Ureter (tissue), 1 donor: ENCODE measurements at places on chromosomes 7 and 10. TPM values are rescaled to one million over a fixed set of nuclear protein-coding genes. Genes with fewer than 3 reads are reported as not detected.

Gene AS3MT
- 0.29 TPM for total RNA-seq

Gene CRYGN
- not detected for total RNA-seq

Gene LIPF
- not detected for total RNA-seq

Gene HIP1
- 31.6 TPM for total RNA-seq

Gene NHLRC2
- total RNA-seq = 47.8 TPM

Gene IDI2
- total RNA-seq = not detected

Gene SAMD8
- 26.0 TPM for total RNA-seq

DNA sequence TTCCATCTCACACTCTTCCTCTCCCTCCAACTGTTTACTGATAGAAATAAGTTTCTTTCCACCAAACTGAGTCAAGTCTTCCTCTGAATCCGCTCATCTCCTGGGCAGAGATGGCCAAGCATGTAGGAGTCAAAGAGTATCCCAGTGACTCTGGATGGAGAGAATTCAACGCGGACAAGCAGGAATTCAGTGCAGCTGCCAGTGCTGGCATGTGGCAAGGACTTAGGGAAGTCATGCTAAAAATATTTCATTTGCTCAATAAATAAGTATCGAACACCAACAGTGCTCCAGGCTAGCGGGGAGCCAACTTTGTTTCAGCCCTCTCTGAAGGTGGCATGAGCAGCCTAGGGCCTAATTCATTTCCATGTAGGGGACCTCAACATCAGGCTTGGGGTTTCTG is 351.6 kb upstream of the ZMIZ1 start:
- no peak for DNase-seq

- DNase-seq = no peak
Measured at GRCh38 chr10:83367036-83367435, 772.3 kb upstream of the GHITM start.

DNA sequence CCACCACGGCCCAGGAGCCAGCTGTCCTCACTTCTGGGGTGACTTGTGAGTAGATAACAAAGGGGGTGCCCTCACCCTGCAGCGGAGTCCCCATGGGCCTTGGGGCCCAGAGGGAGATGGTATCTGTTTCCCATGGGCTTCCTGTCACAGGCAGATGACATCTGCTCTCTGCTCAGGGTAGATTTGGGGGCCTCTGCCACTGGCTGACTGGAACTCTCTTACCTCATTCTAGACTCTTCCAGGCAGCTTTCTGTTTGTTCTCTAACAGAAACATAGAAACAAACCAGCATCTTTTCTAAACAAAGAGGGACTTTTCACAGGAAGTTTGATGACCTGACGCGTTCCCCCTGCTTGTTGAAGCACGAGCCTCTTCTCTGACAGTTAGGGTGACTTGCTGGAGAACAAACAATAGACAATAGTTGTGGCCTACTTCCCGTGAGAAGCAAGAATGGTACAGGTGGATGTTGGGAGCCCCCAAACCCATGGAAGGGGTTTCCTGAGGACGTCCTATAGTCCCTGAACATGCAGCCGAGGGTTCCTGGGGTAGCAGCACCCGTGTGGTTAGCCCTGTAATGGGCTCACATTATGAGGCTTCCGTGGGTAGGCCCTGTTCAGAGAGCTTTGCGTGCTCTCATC is 61.6 kb downstream of the GRK5 start:
- DNase-seq = no peak

DNA sequence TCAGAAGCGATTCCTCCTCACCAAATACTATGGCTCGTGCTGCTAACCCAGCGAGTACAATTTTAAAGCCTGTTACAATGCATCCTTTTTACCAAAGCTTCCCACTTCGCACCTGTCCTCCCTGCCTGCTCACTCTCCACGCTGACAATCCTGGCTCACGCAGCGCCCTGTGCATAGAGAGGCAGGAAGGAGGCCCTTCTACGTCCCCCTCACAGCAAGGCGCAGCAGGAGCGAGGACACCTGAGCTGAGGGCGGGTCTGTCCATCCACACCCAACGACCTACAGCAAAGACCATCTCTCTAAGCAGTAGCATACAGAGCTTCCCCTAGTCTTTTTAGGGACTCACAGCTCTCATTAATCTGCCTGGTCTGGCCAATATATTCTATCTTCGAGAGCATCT is 46.0 kb downstream of the MKI67 start:
- DNase-seq = no peak

- no peak for DNase-seq
Measured at GRCh38 chr10:35372329-35372728, 36.0 kb downstream of the CCNY start.

DNA sequence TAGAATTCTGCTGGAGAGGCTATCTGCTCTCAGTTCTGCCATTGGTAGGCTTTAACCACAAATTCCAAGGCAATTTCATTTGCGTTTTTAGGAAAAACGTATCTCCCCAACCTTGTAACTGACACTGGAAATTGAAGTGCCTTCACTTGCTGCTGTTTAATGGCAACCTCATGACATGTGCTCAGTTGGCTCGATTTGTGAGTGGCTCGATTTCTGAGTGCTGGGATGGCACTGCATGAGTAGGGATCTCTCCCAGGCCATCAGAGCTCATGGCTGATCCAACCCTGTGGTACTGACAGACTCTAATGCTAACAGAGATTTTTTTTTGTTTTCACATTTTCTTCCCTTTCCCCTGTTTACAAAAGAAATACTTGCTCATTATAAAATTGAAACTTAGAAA is 56.0 kb downstream of the SUFU start:
- DNase-seq = no peak

GRCh38 chr7:47078241-47078640 is 503.7 kb downstream of the TNS3 start:
- DNase-seq = no peak

- DNase-seq = no peak
Measured at GRCh38 chr10:124510759-124511158, 49.1 kb downstream of the LHPP start.

DNA sequence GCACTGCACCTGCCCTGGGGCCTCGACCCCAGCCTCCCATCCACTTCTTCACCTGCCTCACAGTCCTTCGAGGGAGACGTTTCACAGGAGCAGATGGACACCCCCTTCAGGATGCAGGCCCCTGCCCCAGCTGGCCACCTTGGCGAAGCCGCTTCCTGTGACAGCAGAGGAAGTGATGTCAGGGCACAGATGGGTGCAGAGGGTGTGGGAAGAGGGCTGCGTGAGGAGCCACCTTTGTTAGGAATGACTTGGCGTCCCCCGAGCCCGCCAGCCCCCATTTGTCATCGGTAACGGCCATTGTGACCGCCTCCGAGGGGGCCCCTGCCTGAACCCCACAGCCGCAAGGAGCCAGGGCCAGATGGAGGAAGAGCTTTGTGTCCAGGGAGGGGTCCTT is 47.4 kb upstream of the SLC29A3 start:
- DNase-seq = no peak

GRCh38 chr10:111246814-111247452 is 170.1 kb downstream of the ADRA2A start:
- no peak for DNase-seq

- no peak for DNase-seq
Measured at GRCh38 chr10:123748711-123749110, 82.6 kb downstream of the GPR26 start.

DNA sequence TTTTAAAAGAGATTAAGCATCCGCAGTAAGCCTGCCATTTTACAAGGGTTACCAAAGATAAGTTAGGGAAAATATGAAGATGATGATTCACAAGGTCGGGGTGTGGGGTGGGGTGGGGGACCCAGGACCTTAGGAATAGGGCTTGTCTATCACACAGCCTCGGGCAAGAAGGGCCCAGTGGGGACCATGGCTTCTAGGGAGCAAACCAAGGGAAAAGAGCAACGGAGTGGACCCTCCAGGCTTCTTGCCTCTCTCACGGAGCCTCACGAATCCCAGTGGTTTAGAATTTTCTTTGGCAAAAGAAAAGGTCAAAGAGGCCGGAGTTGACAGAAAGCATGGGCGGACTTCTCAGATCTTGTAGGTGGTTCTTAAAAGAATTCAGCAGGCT is 1.3 kb downstream of the PRKCQ start:
- DNase-seq = no peak

DNA sequence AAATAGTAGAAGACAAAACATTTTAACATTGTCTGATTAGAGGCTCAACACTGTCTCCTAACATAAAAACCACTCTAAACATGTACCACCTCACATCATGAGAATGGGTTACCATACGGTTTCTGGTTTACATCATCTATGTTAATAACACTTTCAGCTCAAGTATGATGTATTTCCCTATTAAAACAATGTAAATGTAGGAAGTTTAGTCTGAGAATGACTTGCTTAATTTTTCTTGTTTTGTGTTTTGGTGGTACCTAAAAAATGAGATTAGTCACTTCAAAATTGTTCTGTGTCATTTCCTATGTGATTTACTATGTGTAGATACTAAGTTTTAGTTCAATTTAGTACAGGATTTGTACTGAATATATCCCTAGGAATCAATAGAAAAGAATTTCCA is 195.8 kb upstream of the SEMA3C start:
- no peak for DNase-seq

GRCh38 chr10:111875725-111876124 is 307.8 kb downstream of the GPAM start:
- no peak for DNase-seq

- DNase-seq = no peak
Measured at GRCh38 chr10:124322191-124322980, 96.3 kb downstream of the OAT start.

DNA sequence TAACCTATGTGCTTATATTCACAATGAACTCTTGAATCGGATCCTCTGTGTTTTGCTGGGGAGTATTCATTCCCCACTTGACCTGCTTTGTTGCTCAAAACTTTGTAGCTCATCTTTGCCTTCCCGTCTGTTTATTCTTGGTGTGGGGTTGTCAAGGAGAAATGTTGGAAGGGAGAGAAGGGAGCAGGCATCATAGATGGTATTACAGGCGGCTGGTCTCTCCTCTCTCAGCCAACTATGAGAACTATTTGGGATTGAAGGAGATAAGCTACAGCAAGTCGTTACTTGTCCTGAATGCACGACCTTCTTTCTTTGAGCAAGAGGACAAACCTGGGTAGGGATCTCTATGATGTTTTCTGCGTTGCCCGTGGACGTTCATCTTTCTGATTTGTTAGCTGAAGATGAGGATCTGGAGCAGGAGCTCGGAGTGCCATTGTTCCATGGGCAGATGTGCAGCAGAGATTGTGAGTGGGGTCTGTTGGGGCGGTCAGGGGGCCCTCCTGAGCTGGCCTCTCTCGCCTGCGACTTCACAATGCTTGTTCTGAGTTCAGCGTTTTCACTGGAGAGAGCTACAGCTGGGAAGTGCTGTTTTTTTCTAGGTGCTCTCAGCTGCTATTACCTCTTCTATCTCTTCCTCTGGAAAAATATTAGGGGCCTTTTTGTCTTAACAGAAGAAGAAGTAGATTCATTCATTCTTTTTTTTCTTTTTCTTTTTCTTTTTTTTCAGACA is 126.9 kb upstream of the KLF6 start:
- DNase-seq = no peak
